Right renal cortex interstitium (tissue), 3 donors: ENCODE measurements at places on chromosomes 4 and X. TPM values are rescaled to one million over a fixed set of nuclear protein-coding genes. Genes with fewer than 3 reads are reported as not detected.

Gene TCEAL6
- polyA plus RNA-seq, result 0.54 TPM

Gene MID1
- polyA plus RNA-seq, result 23.7 TPM

GRCh38 chr4:108320061-108320460 is 151.3 kb upstream of the LEF1 start:
- DNase-seq, result no peak

GRCh38 chr4:109548655-109549054 is 11.4 kb upstream of the MCUB start:
- no peak for DNase-seq

DNA sequence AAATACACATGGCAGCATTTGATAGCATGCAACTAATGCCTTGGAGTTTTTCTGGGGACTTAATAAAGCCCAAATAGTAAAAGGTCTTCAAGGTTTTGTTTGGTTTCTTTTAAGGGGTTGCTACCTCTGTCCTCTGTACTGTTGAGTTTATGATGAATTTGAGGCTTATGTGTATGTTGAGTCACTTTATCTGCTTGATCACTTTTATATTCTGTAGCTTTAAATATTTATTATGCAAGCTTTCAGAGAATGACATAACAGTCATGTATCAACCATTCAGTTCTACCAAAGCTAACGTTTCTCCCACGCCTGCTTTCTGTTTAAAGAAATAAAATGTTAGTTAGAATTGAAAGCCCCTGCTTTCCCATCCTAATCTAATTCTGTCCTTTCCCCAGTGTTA is 122.2 kb downstream of the NHS start:
- DNase-seq, result no peak

DNA sequence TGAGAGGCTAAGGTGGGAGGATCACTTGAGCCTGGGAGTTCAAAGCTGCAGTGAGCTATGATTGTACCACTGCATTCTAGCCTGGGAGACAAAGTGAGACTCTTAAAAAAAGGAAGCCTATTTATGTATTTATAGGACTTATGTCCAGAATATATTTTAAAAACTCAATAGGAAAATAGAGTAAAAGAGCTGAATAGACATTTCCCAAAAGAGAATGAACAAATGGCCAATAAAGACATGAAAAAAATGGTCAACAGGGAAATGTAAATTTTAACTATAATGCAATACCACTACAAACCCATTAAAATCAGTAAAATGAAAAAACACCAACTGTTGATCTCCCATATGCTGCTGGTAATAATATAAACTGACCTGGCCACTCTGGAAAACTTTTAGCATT is 115.0 kb downstream of the HUWE1 start:
- no peak for DNase-seq

DNA sequence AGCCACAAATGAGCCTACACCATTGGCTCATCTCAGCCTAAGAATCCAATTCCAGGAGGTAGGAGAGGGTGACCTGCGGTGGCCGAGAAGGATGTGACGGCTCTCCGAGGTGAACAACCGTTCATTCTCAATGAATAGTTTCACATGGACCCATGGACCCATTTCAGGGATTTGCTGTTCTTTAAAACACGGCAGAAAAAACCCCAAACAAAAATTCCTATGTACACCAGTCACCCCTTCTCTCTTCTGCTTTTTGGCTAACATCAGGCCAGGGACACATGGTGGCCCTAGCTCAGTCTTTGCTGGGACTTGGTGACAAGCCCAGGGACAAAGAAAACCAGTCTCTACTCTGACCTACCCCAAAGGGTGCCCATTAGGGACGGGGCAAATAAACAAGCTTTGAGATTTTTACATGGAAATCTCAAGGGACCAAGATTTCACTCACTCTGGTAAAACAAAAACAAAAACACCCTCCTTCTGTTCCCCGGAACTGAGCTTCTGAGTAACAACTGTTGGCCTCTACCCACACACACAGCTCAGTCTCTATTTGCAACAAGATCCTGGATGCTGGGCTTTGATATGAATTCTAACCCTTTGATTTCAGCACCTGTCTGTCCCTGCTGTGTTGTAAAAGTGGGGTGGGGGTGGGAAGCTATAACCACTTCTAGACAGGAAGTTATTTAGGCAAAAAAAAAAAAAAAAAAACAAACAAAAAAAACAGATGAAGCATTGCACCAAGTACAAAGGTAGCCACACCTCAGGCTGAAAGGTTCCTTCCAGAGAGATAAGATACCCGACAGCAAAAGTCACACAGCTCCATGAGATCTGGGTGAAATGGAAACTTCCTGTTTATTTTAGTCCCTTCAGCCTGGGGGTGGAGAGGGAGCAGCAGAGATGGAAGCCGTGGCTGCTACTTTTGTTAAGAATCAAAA is 49.0 kb downstream of the DDX3X start:
- no peak for DNase-seq

GRCh38 chrX:63050225-63050624 is 300.9 kb downstream of the SPIN4 start:
- no peak for DNase-seq

GRCh38 chrX:19677121-19677520 is 161.8 kb upstream of the MAP3K15 start:
- DNase-seq, result no peak

GRCh38 chrX:43949669-43950068 is 23.5 kb downstream of the NDP start:
- no peak for DNase-seq

DNA sequence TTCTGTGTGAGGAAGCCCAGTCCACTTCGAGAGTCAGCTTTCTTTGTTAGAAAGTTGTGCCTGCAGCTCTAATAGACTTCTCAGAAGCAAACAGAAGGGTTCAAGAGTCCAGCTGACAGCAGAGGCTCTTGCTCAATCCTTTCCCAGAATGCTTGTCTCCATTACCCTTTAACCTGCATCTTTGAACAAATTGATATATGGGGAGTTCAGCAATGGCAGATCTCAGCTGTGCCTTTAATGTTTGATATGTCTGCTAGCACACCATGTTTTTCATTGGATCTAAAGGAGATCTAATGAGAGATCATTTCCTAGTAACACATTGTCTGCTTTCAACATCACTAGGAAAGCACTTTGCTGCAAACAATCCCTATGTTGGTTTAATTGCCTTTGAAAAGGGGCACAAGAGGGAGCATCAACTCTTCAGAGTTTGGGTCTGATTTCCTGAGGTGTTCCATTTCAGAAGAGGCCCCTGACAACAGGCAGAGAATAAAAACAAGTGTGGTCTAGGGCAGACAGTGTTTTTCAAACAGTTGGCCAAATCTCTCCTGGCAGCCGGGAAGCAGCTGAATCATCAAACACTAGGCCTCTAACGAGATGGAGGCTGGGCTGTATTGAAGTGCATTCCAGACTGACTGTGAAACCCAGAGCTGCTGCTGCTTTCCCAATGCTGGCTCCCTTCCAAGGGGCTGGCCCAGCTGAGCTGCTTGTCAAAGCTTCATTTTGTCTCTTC is 55.5 kb downstream of the LUZP4 start:
- peak; percentile 64 for DNase-seq
